ENCODE measurements at places on chromosomes 3 and 15.

DNA sequence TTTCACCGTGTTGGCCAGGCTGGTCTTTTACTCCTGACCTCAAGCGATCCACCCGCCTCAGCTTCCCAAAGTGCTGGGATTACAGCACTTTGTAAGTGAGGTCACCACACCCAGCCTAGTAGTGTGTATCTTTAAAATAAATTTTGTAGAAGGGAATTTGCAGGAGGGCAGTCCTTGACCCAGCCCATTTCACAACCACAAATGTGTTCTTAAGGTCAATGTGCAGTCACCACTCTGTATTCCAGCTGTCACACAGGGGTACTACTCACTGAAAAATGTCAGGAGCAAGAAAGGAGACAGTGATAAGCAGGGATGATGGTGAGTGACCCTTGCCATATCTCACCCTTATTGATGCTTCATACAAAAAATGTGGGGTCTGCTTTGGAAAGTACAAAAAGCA lies 98.5 kb downstream of the FRMD5 start:
- no peak for DNase-seq

- no peak for DNase-seq
These were observed 14.6 kb upstream of the MME start for GRCh38 chr3:155065537-155065936.

GRCh38 chr3:18723206-18723810 lies 298.2 kb upstream of the SATB1 start:
- DNase-seq, result no peak

DNA sequence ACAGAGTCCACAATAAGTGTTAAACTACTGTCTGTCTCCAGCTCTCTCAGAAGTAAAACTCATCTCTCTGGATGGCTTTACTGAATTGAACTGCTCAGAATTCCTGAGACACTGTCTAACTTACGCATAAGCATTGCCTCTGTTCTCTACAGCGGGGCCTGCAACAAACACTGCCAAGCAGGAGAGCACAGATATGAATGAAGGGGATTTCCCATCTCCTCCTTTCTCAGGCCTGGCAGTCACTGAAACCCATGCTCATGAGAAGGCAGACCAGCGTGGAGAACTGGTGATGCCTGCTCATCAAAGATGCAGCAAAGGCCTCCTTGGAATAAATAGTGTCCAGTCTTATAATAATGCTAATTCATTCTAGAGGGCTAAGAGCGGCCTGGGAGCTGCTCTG lies 10.3 kb downstream of the RASGRP1 start:
- no peak for DNase-seq

GRCh38 chr3:136885357-136886213 lies 23.6 kb downstream of the NCK1 start:
- no peak for DNase-seq

- no peak for DNase-seq
These were observed 77.1 kb downstream of the BFSP2 start for GRCh38 chr3:133476971-133477375.

- no peak for DNase-seq
These were observed 27.6 kb downstream of the SLC28A1 start for GRCh38 chr15:84911879-84912660.

DNA sequence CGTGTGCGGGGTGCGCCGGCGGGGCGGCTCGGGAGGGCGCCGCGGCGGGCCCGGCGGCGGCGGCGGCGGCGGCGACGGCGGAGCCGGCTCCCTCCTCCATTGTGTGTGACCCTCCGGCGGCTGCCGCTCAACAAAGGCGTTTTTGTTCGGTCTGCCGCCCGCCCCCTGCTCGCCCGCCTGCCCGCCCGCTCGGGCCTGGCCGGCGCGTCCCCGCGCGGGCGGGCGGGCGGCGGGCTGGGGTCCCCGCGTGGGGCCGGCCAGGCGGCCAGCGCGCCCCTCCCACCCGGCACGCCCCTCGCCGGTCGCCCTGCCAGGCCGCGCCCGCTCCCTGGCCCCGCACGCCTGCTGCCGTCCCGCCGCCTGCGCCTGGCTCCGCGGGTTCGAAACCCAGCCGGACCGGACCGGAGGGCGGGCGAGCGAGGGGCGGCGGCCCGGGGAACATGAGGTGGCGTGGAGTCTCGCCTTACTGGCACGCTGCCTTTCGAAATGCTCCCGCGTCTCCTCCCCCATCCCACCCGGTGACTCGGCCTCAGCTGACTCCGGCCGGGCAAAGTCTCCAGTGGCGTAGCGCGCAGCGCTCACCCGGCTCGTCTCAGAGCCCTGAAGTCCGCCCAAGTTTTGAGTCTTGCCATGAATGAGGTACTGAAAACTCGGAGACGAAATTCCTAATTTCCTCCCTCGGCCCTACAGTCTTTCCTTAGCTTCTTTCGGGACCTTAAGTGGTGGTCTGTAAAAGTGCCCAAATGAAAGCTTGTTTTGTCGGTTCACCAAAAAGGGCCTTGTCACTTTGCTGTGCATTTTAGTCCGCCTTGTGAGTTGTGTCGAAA lies 588 bp downstream of the MAPK6 start:
- peak; percentile 67 for DNase-seq

GRCh38 chr3:142057331-142057725 lies 92.0 kb downstream of the TFDP2 start:
- no peak for DNase-seq

DNA sequence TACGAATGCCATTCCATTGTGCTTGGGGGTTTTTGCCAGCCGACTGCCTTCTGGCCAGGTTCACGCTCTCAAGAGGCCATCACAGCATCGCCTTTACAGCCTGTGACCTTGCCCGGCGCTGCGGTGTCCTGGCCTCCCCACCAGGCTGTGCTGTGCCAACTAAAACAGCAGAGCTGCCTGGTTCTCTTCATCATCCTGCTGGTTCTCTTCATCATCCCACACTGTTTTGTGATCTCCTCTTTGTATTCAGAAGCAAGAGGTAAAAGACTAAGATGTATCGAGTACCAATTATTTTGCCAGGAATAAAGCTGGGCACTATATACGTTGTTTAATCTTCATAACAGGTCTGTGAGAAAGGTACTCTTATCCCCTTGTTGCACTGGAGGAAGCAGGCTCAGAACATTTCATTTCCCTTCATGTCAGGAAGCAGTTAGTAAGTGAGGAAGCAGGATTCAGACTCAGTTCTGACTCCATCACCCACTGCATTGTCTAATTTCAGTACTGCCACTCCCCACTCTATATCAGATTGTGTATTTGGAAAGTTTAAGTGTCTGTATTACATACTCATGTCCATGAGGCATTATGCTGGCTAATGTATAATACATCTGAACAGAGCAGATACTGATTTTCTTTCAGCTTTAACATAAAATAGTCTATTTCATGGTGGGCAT lies 92.7 kb downstream of the LRRC28 start:
- no peak for DNase-seq

DNA sequence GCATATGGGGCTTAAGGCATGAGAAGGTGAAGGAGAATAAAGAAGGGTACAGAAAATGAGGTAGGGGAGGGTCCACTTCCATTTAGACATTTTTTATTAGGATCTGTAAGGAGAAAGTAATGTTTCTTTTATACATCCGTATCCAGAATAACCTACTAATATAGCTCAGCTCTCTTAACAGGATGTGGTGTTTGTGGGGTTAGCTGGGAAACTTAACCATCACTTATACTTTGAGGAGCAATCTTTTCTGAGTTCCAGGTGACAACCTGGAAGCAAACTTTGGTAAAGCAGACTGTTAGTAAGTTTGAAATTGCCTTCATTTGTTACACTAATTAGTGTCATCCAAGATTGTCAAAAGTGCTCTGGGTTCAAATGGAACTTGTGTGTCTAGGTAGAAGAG lies 36.6 kb downstream of the BUB1B start:
- no peak for DNase-seq

- DNase-seq, result no peak
These were observed 29.1 kb downstream of the SLC6A6 start for GRCh38 chr3:14431452-14431916.

DNA sequence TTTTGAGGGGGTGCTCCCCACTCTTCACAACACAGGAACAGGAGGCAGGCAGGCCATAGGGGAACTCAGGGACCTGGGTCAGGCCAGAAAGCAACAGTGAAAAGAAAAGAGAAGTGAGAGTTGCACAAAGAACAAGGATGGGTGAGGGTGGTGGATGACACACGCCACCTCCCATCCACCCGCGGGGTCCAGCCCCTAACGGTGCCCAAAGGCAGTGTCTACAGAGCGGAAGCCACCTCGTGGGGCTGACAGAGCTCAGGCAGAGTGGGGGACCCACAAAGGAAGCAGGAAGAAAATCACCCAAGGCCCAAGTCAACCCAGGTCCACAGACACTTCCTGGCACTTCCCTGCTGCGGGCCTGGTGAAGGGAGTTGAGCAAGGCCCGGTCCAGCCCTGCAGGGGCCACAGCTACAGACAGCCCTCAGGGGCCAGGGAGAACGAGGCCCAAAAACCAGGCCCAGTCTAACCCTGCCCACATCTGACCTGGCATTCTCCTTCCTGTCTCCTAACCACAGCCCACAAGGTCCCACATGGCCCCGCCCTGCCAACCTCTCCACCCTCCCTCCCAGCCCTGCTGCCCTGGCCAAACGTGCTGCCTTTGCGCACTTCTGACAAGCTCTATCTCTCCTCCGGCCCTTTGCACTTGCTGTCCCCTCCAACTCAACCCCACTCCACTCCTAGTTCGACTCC lies 5.9 kb downstream of the NUP210 start:
- no peak for DNase-seq

DNA sequence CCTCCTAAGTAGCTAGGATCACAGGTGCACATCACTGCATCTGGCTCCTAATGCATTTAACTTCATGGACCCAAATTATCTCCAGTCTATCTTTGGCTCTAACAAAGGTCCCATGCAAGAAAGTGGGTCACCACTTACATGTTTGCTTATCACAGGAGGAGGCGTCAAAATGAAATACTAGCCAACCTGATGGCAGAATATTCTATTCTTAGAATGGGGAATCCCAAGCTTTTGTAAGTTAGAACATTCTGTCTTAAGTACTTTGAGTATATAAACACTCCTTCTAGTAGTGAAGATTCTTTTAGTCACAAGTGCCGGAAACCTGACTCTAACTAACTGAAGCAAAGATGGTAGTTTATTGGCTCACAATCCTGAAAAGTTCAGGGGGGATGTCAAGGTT lies 72.0 kb upstream of the ADAMTS9 start:
- no peak for DNase-seq

GRCh38 chr3:23329471-23330105 lies 126.5 kb downstream of the UBE2E2 start:
- no peak for DNase-seq

Data from NCI-H526 treated with DMSO at 0.1 percent for 48 hours (cell line).